Naive thymus-derived CD8-positive, alpha-beta T cell (primary cell): ENCODE measurements at places on chromosomes 3 and 15.

- no peak for DNase-seq
Measured at GRCh38 chr3:125062904-125063618, 7.3 kb upstream of the HEG1 start.

DNA sequence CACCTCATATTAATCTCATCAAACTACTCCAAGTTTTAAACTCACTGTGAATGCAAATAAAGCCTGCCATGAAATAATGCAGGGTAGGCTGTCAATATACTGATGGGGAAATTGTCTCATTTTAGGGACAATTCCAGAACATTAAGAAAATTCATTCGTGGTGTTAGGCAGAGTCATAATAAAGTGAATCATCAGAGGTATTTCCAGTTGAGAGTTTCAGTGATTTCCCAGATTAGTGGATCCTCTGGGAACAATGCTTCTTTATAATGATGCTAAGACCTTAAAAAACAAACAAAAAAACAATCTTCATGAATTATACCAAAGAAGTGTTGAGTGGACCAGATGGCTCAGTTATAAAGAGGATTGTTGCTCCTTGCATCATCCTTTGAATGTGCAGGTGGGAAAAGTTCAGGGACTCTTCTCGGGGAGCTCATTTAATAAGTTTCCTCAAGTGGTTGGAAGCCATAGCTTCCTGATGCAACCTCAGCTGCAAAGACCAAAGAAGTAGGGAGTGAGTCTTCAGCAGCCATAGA is 360.9 kb upstream of the TRIM42 start:
- no peak for DNase-seq

- DNase-seq = no peak
Measured at GRCh38 chr15:48671103-48672022, 25.9 kb upstream of the FBN1 start.

DNA sequence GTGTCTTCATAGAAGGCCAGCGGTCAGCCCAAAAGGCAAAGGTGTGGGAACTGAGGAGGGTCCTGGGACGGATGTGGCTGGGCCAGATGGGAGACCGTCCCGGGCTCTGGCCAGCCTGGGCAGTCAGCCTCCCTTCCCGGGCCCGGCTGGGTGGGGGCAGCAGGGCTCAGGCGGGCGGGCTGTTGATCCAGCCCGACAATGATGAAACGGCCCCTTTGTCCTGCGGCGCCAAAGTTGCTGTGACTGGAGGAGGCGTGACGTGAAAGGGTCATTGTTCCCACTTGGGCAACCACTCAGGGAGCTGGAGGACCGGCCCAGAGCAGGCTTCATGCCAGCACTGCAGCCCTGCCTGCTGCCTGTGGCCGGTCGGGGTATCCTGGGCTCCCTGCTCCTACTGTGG is 16.5 kb downstream of the DUSP7 start:
- no peak for DNase-seq

DNA sequence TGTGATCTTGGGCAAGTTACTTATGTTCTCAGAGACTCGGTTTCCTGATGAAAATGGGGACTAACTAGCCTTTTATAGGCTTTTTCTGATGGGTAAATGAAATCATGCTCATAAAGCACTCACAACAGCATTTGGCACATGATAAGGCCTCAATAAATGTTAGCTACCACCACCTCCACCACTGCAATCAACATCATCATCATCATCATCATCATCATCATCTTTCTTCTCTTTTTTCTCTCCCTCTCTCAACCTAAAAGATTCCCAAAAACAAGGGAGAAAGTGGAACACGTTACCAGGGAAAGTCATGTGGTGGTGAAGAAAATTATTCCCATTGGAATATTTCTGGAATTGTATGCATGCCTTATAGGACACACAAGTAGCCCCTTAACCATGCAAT is 33.6 kb upstream of the FEZF2 start:
- no peak for DNase-seq

DNA sequence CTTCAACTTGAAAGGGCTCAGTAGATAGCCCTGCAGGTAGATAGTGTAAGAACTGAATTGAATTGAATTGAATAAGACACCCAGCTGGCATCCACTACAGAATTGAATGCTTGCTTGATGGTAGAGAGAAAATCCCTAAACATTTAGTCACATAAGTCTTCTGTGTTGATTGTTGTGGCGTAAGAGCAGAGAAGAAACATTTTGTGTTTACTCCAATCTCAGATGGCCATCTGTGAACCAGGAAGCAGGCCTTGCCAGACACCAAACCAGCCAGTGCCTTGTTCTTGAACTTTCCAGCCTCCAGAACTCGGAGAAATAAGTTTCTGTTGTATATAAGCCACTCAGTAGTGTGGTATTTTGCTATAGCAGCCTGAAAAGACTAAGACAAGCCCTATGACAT is 43.6 kb downstream of the SST start:
- no peak for DNase-seq

DNA sequence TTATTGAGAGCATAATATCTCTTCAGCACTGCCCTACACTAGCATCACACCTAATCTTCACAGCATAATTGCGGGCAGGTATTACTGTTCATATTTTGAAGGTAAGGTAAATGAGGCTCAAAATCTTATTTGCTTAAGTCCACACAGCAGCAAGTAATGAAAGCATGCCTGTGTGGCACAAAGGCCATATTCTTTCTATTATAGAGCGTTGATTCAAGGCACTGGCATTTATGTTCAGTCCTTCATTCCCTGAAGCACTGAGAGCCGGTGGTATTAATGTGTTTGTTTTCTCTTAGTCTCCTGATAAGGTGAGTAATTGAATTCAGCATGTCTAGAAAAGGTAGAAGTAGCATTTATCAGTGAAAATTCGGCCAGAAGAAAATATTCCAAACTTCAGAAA is 231.2 kb downstream of the BBX start:
- DNase-seq = no peak

DNA sequence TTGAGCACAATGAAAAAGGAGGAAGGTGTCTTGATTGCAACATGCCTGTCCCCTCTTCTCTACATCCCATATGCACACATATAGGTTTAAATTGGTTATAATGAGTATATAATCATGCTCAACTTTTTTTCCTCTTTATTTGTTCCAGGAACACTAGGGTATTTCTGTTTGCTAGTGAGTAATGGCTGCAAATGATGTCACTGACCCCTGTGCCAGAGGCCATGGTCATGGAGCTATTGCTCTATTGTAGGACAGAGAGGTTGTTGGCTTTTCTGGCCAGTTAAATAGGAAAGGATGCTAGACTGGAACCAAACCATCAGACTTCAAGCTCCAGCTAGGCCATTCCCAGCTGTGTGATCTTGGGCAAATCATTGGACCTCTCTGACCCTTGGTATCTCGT is 9.6 kb downstream of the ARHGEF3 start:
- DNase-seq = no peak

GRCh38 chr3:148500881-148501280 is 196.8 kb upstream of the AGTR1 start:
- DNase-seq = no peak

- no peak for DNase-seq
Measured at GRCh38 chr3:52149021-52149420, 5.2 kb downstream of the POC1A start.

- DNase-seq = no peak
Measured at GRCh38 chr3:23219117-23219516, 16.0 kb downstream of the UBE2E2 start.

GRCh38 chr3:167361306-167361705 is 18.8 kb downstream of the ZBBX start:
- no peak for DNase-seq

GRCh38 chr15:66803182-66803729 is 101.2 kb downstream of the SMAD6 start:
- no peak for DNase-seq

DNA sequence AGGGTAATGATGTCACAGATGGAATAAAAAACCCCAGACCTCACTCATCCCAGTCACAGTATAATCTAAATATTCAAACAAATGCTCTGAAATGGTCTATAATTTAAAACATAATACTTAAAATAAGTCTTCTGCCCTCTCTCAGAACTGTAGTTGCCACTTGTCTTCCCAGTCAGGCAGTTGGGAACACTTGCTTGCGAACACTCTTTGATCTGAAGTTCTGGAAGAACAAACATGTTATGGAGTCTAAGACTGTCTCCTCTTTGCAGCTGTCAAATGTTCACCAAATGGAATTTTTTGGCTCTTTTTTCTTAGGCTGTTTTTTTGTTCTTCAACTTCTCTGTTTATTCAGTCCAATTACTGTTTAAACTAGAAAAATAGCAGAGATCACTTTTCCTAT is 711.1 kb upstream of the GOLIM4 start:
- DNase-seq = no peak

- DNase-seq = peak; percentile 55
Measured at GRCh38 chr3:4834403-4834866, 144.8 kb upstream of the BHLHE40 start.

- DNase-seq = no peak
Measured at GRCh38 chr3:187694801-187695200, 7.6 kb downstream of the RTP2 start.

DNA sequence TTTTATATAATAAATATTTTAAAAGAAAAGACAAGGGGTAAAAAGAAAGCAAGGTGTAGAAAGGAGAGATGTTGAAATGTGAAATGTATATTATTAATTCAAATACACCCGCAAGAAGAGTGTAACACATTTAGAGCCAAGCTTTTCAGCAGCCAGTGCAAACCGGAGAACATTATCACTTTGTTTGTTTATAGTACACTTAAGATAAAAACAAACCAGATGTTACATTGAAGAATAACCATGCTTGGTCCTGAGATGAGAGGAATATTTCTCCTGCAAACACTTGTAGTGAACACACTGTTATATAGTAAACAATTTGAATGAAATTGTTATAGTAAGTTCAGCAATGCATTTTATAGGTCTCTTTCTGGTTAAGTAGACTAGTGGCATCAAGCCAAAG is 1441.5 kb downstream of the OTOL1 start:
- no peak for DNase-seq

DNA sequence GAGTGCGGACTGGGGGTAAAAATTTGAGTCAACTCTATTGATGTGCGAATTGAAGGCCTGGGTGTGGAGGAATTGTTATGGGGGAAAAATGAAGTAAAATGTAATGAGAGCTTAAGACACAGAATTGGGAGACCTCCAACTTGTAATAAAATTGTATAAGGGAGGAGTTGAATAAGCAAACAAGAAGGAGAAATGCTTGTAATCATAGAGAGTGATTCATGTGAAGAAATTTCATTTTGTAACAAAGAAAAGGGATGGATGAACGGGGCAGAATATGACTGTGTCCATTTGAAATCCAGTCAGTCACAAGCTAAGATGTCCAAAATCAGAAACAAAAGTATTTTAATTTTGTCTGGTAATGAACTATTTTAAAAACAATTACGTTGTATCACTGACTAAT is 552.3 kb downstream of the NAALADL2 start:
- DNase-seq = no peak

- DNase-seq = no peak
Measured at GRCh38 chr3:34178415-34178814, 380.0 kb downstream of the PDCD6IP start.

DNA sequence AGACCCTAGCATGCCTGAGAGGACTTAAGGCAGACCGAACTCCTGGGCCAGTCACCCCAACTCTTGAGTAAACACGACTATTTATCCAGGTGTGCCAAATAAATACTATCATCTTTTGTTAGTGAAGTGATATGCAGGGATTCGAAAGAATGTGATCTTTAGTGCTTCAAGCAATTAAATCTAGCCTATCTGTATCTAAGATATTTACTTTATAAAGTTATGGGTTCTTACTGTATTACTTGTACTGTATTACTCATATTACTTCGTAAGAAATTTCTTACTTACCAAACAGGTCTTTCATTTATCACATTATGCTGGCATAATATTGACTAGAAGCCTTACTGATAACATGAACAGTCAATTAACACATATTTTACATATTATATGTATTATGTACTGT is 211.6 kb upstream of the NECTIN3 start:
- DNase-seq = no peak

GRCh38 chr3:155778462-155778861 is 27.6 kb downstream of the C3orf33 start:
- DNase-seq = no peak

DNA sequence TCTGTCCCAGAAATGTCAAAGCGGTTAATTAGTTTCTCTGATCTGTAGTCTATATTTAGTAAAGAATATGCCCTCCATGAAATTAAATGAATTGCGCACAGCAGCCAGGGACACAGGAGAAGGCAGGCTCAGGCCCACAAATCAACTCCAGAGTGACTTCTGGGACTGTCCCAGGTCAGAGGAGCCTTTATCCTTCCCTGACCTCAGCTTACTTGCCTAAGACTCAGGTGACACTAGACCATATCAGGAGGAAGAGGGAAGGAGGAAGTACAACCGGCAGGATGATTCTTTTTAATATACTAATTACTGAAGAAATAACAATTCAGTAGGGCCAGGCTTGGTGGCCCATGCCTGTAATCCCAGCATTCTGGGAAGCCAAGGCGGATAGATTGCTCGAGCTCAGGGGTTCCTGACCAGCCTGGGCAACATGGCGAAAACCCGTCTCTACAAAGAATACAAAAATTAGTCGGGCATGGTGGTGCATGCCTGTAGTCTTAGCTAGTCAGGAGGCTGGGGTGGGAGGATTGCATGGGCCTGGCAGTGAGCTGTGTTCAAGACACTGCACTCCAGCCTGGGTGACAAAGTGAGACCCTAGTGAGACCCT is 1.8 kb upstream of the GPR15 start:
- no peak for DNase-seq

- no peak for DNase-seq
Measured at GRCh38 chr3:125316949-125317348, 58.2 kb downstream of the ZNF148 start.

DNA sequence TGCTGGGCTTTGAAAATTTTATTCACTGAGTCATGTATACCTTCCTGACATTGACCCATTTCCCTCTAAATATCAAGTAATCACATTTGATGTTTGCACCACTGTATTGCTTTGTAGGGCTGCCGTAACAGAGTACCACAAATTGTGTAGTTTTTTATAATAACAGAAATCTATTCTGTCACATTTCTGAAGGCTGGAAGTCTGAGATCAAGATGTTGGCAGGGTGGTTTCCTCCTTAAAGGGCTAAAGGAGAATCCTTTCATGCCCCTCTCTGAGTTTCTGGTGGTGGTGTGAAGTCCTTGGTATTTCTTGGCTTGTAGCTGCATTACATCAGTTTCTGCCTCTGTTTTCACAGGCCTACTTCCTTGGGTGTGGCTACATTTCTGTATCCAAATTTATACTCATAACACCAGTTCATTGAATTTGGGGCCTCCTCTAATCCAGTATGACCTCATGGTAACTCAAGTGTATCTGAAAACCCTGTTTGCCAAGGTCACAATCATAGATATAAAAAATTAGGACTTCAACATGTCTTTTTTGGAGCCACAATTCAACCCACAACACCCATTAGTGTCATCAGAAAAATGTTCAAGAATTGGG is 29.1 kb upstream of the ST6GAL1 start:
- DNase-seq = no peak

- DNase-seq = no peak
Measured at GRCh38 chr3:71080517-71081083, 502.9 kb downstream of the FOXP1 start.

- no peak for DNase-seq
Measured at GRCh38 chr3:64408770-64409169, 183.5 kb upstream of the PRICKLE2 start.
